T-helper 1 cell (primary cell): ENCODE measurements at places on chromosomes 16 and 17.

DNA sequence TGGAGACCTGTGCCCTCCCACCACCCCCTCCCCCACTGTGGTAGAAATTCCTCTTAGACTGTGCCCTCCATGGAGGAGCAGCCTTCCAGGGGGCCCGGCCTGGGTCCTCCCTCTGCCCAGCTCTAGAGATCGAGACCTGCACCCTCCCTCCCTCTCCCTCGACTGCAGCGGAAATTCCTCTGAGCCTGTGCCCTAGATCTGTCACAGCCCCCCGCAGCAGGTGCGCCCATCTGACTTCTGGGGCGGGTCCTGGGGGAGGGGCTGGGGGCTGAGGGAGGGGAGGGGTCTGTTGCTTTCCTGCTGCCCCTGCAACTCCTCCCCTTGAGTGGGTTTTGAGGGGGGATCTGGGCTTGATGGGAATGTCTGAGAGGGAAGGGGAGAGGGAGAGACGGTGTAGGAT lies 177.8 kb upstream of the GSE1 start:
- DNase-seq = no peak

DNA sequence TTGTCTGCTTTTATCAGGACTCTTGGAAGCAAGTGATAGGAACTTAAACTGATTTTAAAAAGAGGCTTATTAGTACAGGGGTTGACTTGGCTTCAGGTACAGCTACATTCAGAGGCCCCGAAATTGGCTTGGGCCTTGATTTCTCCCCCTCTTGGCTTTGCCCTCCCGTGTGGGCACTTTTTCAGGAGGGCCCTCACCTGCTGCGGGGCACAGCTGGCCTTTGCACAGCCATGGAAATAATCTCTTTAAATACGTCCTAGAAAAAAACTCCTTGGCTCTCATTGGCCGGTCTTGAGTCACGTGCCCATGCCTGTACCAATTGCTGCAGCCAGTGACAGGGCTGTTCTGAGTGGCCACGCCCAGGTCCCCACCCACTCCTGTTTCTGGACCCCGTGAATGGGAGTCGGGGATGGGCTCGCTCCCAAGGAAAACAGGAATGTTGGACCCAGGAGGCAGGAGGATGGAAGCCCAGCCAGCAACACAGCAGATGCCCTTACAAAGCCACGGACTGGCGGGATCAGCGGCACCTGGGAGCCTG lies 15.0 kb downstream of the CA5A start:
- no peak for DNase-seq

DNA sequence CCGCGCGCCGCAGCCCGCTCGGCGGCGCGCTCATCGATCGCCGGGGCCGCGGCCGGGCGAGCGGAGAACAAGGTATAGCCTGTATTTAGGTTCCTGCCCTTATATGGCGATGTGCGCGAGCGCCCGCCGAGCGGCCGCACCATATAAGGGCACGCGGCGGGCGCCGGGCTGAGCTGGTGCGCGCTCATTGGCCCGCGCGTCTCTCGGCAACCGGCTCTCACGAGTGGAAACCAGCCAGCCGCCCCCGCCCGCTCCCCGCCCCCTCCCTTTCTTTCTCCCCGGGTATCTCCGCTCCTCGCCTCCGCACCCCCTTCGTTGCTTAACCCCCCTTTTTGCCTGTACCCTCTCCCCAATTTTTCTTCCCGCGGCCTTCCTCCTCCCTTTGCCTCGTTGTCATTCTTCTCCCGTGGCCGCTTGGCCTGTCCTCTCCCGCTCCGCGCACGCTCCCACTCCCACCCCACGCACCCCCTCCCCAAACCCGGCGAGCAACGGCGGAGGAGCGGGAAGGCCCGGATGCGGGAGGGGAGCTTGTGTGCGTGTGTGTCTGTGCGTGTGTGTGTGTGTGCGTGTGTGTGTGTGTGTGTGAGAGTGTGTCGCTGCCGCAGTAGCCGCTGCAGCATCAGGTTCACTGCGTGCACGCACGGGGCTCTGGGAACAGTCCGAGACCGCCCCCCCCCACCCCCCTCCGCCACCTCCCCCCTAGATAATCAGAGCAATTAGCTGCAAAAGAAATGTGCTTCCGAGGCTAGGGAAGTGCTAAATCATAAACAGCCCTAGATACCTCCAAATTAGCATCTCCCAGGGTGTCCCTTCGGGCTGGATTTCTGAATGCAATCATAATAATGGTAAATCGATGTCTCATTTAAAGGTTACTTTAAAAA lies 13.5 kb upstream of the CBX8 start:
- DNase-seq = peak; percentile 68

DNA sequence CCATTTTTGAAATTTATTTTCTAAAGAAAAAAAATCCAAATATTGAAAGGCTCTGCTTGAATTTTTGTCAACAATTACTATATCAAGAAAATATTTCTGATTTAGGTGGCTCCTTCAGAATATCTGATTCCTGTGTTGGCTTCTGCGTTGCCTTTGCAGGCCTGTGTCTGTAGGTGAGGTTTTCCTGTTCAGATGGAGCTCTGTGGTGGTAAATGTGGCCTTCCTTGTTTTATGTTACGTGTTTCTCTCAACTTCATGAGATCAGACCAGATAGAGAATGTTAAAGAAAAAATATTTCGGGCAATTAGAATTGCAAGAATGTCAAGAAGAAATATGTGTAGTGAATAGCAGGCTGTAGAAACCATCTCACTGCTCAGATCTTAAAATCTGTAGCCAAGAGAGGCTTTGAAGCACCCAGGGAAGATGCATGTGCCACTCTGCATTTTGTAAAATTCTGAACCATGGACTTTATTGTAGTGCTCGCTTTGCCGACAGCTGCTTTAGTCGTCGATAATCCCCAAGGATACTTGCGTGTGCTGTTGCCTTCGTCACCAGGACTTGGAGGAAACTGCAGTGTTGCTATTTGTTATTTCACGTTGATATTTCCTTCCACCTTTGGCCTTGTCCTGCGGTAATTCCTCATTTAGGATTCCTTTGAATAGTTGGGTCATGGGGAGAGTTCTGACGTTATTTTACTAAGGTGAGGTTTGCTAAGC lies 69.9 kb downstream of the RPTOR start:
- DNase-seq = no peak
